Natural killer cell (primary cell): ENCODE measurements at places on chromosomes 11 and 22. TPM values are rescaled to one million over a fixed set of nuclear protein-coding genes. Genes with fewer than 3 reads are reported as not detected.

- DNase-seq, result peak; percentile 22
Observed at GRCh38 chr11:125494974-125495725, 915 bp downstream of the FEZ1 start.

GRCh38 chr11:64767344-64768299, 7.8 kb upstream of the PYGM start:
- DNase-seq, result peak; percentile 91

- peak; percentile 9 for DNase-seq
Observed at GRCh38 chr11:2074266-2074825, 64.8 kb downstream of the IGF2 start.

DNA sequence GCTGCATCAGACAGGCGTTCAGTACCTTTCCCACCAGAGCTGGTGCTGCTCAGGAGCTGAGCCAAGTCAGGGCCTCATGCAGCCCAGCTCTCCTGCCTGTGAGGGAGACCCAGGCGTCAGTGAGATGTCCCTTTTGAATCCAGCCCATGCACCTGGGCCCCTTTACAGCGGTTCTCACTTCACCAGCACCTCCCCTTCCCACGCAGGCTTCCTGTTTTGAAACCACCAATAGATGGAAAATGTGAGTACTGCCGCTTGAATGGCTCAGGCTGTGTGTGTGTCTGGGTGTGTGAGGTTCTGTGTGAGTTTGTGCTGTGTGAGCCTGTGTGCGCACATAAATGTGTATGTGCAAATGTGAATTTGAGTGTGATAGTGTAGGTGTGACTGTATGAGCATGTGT, 88.4 kb downstream of the UBASH3B start:
- DNase-seq, result peak; percentile 83

DNA sequence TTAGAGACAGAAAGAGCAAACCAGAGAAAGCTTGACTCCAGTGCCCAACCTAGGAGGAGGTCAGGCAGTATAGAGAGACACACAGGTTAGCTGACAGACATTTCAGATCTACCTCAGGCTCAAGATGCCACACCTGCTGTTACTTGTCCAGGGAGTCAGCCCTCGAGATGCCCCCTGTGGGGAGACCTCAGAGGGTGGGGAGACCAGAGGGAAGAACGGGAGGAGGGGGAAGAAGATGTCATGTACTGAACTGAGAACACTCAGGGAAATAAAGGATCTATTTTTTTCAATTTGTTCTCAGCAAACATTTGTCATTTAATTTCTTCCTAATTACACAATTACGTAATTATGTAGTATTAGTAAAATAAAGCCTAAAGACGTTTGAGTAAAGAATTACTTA, 196.3 kb upstream of the CADM1 start:
- DNase-seq, result no peak

GRCh38 chr11:20964985-20965384, 295.6 kb downstream of the NELL1 start:
- DNase-seq, result no peak

- DNase-seq, result no peak
Observed at GRCh38 chr22:16965560-16965959, 42.5 kb downstream of the GAB4 start.

GRCh38 chr11:36478700-36479329, 31.3 kb downstream of the TRAF6 start:
- peak; percentile 68 for DNase-seq

DNA sequence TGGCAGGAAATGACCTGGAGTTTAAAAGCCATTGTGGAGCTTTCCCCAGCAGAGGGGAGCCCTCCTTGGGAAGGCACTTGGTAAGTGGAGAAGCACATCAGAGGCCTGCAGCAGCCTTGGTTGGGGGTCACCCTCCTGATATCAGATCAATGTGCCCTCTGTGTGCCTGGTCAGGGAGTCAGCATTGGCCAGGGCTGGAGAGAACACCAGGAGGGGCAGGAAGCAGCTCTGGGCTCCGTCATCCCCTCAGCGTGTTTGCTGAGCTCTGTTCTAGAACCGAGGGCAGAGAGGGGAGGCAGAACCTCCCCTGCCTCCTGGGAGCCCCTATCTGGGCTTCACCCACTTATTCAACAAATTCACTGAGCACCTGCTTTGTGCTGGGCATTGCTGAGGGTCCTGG, 846.0 kb downstream of the TBC1D22A start:
- no peak for DNase-seq

DNA sequence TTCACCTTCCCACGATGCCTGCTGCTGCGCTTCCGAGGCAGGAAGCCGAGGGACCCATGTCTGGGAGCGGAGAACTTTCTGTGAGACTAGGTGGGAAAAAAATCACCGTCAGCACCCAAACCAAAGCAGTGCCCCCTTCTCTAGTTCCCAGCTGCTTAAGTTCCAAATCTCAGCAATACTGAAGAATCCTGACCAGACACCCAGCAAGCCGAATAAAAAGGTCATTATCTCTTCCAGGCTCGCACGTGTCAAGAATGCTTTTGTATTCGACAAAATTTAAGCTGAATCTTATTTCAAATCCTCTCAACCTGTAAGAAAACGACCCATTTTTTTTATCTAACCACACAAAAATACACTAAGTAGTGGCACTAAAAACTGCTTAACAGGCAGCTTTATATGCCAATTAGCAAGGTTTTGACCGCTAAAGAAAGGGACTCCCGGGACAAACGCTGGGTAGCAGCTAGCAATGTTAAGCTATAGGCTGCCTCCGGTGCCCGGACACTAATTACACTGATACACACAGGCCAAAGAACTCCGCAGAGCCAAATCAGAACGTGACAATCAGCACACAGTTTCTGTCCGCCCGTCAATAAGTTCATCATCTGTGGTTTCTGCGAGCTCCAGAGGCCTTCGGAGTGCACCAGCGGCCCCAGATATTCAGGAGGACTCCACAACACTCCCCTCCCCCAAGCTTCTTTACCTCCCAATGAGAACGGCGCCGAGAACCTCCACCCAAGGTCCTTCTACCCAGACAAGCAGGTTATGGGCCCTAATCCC, 728 bp downstream of the RPL3 start:
- no peak for DNase-seq

GRCh38 chr11:101188173-101188572, 58.6 kb upstream of the PGR start:
- DNase-seq, result no peak

- DNase-seq, result no peak
Observed at GRCh38 chr11:111459506-111460270, 52.5 kb downstream of the BTG4 start.

DNA sequence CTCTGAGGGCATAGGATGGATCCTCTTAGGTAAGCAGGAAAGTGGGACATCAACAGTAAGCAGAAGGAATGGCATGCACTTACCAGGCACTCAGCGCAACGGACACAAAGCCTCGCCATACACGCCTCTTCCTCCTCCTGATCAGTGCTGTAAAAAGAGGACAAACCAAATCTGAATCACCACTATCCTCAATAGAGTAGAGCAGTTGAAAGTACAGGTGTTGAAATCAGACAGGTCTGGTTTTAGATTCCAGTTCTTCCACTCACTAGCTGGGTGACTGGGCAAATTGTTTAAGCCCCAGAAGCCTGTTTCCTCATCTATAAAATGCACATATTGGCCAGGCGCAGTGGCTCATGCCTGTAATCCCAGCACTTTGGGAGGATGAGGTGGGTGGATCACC, 8.6 kb upstream of the JAML start:
- DNase-seq, result no peak

GRCh38 chr11:86288776-86289507, 13.1 kb upstream of the HIKESHI start:
- DNase-seq, result peak; percentile 11

- no peak for DNase-seq
Observed at GRCh38 chr11:72962084-72962483, 147.9 kb downstream of the ATG16L2 start.

DNA sequence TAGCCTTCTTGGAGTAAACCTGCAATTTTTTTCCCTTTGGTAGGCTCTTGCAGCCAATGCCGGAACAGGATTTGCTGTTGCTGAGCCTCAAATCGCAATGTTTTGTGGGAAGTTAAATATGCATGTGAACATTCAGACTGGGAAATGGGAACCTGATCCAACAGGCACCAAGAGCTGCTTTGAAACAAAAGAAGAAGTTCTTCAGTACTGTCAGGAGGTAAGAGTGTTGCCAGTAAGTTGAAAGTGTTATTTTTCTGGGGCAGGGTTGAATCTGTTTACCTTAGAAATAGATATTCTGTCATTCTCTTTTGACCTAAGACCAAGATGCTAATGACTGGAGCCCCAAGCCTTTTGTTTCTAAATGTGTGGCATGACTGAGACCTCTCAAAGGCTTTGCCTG, 39.7 kb downstream of the APLP2 start:
- no peak for DNase-seq

GRCh38 chr11:33658195-33658900, 42.3 kb downstream of the C11orf91 start:
- DNase-seq, result no peak

DNA sequence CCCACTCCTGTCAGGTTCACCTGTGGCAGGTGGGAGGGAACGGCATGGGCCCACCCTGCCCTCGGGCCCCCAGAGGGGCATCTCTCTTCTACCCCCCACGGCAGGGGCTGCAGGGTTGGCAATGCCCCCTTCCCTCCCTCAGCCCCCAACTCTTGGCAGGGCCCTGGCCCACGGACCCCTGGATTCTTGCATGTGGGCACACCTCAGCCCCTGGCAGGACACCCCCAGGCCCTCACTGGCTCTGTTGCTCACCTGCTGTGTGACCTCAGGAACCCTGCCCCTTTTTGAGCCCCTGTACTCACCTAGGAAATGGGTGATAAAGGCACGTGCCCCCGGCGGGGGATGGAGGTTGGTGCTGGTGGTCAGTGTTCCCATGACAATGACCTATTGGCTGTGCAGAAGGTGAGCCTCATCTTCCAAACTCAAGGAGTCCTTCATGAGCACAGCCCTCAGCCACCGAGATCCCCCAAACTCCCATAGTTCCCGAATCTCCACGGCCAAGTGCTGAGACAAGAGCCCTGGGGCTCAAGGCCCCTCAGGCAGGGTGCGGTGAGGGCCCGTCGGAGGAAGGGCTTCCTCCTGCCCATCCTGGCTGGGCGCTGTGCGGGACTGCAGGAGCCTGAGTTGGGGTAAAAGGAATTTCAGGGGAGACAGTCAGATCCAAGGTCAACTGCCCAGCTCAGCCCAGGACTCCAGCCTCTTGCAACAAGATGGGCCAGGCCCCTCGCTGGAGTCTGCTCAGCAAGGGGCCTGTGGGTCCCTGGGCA, 198.2 kb downstream of the IGLL1 start:
- DNase-seq, result no peak

DNA sequence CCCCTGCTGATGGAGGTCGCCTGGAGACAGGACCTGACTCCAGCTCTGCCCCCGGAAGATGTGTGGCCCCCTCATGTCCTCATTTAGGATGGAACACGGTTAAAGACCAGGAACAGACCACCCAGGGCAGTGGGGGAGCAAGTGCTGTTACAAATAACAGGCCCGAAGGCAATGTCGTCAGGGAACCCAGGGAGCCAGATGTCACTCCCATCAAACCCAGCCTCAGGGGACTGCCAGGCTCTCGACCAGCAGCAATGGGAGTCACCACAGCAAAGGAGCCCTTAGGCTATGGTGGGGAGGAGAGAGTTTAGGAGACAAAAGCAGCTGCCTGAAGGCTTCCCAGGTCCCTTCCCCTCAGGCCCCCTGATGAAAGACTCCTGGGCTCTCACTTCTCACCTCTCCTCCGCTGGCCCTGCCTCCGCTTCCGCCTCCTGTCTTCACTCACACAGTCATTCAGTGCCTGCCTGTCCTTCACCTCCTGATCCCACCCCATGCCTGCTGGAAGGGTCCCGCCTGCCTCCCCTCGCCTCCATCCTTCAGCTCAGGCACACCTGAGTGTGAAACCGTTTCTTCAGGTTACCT, 4.4 kb downstream of the RPS19BP1 start:
- DNase-seq, result peak; percentile 26

DNA sequence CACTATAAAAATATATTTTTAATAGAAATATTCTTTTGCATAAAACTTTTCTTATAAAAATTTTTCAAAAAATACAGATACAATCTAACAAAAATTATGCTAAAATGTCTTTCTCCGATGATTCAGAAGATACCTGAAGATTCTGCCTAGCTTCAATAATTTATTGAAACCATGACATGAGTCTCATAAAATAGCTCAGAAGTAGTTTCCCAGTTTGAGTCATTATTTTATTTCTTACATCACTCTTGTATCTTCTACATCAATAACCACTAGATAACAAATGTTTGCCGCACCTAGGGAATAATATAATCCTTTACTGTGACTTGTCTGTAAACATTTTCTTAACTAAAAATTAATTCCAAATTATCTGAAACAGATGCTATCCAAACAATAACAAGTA, 158.6 kb downstream of the FCHSD2 start:
- DNase-seq, result no peak

DNA sequence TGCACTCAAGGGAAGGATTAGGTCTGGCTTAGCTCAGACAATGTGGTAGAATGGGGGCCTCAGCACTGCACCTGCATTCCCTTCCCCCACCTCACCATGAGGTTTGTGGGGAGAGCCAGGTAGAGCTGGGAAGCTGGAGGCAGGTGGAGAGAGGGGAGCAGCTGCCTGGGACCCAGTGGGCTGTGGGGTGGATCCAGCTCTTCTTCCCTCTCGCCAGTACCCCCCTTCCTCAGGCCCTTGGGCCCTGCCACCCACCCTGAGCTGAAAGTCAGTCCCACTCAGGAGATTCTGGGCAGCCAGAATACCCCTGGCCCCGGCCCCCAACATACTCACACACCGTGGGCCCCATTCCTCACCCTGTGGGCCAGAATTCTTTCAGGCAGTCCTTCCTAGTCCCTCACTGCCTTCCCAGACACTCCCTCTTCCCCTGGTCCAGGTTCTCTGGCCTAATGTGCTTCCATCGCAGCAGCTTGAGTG, 3.1 kb upstream of the POLD4 start:
- no peak for DNase-seq

GRCh38 chr11:10289765-10290380, 4.1 kb downstream of the SBF2 start:
- no peak for DNase-seq

DNA sequence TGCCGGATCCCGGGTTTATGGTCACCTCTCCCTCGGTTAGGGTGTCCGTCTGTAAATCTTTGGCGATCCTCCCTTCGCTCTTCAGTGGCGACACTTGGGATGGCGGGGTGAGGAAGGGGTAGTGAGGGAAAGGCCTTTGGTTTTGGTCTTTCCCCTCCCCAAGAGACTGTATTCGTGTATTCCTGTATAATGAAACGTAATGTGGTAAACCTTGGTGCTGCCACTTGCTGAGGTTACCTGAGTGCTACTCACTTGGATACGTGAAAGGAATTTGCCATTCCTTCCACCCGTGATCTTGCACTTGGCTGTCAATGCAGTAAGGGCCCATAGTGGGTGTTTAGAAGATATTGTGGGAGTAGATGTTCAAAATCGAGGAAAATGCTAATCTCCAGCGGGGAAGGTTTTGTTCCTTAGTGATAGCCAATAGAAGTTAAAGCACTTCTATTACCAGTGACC, 578 bp upstream of the NUP160 start:
- no peak for DNase-seq

- DNase-seq, result peak; percentile 52
Observed at GRCh38 chr11:46616551-46617133, 385 bp downstream of the HARBI1 start.

MIEF1 gene
- 27.6 TPM for total RNA-seq

CBL gene
- 29.0 TPM for total RNA-seq

CATSPERZ gene
- total RNA-seq, result not detected

DCHS1 gene
- 1.0 TPM for total RNA-seq

HBG1 gene
- total RNA-seq, result not detected

MMP7 gene
- not detected for total RNA-seq

LAYN gene
- total RNA-seq, result 0.94 TPM

PHLDB1 gene
- 0.95 TPM for total RNA-seq

POU2AF3 gene
- not detected for total RNA-seq

MOV10L1 gene
- total RNA-seq, result not detected

C22orf31 gene
- total RNA-seq, result not detected
